ENCODE measurements at places on chromosomes 3 and 15.

- DNase-seq: peak; percentile 50
Measured at GRCh38 chr3:127786353-127787070, 35.8 kb downstream of the MGLL start.

GRCh38 chr3:143849854-143850549 lies 1.7 kb upstream of the SLC9A9 start:
- no peak for DNase-seq

- no peak for DNase-seq
Measured at GRCh38 chr3:49131040-49131439, 1.8 kb downstream of the LAMB2 start.

DNA sequence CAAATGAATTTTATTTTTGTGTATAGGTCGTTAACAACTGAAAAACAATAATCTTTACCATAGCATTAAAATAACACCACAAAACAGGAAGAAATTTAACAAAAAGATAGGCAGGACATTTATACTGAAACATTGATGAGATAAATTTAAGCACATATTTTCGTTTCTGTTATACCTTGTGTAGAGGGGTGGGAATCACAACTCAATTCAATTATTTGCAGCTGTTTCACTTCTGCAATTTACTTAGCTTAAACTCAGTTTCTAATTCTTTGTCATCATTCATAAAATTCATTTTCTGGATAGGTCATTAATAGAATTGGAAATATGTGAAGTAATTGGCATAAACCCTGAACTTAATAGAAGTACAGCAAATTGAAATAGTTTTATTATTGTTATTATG lies 42.3 kb downstream of the TP63 start:
- no peak for DNase-seq

- DNase-seq: no peak
Measured at GRCh38 chr3:12870942-12871341, 29.6 kb upstream of the RPL32 start.

DNA sequence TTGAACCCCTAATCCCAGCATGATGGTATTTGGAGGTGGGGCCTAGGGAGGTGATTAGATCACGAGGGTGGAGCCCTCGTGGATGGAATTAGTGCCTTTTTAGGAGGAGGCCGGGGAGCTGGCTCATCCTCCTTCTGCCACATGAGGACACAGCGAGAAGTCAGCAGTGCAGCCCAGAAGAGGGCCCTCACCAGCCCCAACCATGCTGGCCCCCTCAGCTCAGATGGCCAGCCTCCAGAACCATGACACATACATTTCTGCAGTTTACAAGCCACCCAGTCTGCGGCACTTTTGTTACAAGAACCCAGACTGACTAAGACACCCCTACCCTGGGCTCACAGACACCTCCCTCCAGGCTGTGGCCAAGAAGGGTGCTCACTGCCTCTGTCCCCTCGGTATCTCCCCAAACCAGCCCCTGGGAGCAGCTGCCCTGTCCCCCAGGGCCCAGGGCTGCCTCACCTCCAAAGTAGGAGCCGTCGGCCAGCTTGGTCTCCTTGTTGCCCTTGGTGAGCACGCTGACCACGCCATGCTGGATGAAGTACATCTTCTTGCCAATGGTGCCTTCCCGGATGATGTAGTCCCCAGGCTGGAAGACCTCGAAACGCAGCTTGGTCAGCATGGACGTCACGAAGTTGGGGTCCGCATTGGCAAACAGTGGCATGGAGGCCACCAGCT lies 44.1 kb downstream of the HCN4 start:
- no peak for DNase-seq

- DNase-seq: no peak
Measured at GRCh38 chr3:144583871-144584270, 612.2 kb downstream of the DIPK2A start.

- no peak for DNase-seq
Measured at GRCh38 chr15:41494922-41495735, 1.5 kb downstream of the ITPKA start.

DNA sequence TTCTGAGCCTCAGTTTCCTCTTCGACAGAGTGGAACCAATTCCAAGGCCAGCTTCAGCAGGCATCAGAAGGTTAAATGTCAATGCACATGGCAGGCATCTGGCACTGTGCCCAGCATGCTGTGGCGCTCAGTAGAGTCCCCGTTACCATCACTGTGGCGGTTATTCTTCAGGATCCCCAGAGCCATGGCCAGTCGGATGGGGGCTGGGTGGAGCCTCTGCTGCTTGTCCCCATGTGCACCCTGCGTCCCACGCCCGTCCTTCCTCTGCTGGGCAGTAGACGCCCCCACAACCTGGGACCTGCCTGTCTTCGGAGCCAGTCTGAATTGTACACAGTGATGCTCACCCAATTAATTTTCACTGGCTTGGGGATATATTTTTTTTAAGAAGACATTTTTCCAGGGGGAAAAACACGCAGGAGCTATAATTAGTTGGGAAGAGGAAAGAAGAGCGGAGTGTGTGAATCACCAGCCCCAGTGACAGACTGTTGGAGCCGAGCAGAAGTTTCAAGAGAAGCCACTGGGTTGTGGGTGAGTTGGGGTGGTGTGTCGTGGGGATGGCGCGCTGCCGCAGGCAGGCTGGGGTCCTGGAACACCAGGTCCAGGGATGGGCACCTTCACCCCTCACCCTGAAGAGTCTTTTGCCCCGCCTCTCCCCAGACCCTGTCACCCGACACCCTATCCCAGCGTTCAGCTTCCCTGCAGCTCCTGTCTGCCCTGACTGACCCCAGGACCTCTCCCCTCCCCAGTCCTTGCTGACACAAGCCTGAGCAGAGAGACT lies 26.8 kb upstream of the RPL29 start:
- DNase-seq: no peak

- no peak for DNase-seq
Measured at GRCh38 chr3:138950701-138951100, 3.7 kb downstream of the FOXL2NB start.

DNA sequence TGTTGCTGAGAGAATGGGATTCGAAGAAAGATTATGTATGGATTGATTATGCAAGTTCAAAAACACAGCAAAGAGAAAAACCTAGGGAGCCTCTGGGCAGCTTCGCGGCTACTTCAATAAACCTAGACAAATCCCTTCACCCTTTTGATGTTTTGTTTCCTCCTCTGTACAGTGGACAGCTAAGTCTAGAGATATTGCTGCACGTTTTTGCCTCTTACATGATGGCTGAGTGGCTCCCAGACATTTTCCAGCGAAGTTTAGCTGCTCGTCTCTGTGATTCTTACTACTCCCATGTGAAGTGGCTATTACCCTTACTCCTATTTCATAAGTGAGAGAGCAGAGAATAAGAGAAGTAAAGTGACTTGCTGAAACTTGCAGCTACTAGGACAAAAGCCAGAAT lies 695.0 kb upstream of the GRM7 start:
- no peak for DNase-seq

DNA sequence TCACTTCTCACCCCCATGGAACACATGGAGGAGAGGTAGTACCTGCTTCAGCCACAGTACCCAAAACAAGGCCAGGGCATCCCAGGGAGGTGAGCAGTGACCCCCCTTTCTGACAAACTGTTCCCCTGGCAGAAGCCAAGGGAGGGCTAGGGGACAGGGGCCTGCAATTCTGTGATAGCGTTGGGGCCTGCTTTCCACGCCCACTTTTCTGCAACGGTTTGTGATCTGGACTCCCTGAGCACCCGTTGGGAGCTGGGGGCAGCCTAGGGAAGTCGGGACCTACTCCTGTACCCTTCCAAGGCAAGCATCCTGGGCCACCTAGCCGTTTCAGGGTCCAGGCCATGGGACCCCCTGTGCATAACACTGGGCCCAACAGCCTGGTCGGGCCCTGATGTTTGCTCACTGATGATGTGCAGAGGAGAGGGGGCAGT lies 996 bp upstream of the DNAJA4 start:
- DNase-seq: no peak

GRCh38 chr3:51375571-51375970 lies 9.5 kb upstream of the MANF start:
- no peak for DNase-seq

- peak; percentile 88 for DNase-seq
Measured at GRCh38 chr3:44235604-44236484, 5.8 kb upstream of the TOPAZ1 start.

DNA sequence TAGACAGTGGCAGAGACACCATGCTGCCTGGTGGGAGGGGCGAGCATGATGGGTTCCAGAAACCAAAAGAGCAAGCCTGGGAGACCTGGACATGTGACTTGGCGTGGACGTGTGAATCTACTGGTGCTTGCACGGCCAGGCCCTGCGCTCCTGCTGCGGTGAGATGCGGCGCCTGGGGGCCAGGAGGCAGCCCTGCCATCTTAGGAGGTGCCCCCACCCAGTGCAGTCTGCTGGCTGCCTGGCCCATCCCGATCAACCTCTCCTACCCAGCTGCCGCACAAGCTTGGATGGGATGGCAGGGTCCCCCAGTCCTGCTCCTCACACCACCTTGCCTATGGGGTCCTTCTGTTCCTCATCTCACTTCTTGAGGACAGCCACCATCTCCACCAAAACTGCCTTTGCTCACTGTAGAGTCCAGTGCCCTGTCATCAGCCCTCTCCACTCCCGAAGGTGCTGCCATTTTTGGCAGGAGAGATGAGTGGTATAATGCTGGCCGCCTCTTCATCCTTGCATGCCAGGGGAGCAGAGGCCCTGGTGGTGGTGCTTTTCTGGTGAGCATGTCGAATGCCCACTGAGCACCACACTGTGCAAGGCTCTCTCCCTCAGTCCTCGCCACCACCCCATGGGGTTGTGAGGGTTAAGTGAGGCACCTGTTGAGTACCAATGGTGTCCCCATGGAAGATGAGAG lies 3.1 kb upstream of the ABTB1 start:
- no peak for DNase-seq

DNA sequence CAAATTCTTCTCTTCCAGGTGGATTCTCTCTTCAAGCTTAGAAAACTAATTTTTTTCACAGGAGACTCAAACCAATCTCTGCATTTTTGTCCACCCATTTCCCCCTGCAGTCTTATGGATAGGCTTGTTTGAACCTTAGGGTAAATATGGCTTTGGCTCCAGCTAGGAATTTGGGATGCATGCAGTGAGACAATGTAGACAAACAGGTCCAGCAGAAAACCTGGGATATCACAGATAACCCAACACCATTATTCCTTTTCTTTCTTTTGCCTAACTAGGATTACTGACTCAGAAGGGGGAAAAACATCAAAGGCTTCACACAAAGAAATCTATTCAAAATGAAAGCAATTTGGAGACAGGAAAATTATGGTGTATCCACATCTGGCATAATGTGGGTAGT lies 11.2 kb upstream of the SEMA5B start:
- no peak for DNase-seq

GRCh38 chr3:63343674-63344073 lies 65.6 kb downstream of the SYNPR start:
- DNase-seq: peak; percentile 95

DNA sequence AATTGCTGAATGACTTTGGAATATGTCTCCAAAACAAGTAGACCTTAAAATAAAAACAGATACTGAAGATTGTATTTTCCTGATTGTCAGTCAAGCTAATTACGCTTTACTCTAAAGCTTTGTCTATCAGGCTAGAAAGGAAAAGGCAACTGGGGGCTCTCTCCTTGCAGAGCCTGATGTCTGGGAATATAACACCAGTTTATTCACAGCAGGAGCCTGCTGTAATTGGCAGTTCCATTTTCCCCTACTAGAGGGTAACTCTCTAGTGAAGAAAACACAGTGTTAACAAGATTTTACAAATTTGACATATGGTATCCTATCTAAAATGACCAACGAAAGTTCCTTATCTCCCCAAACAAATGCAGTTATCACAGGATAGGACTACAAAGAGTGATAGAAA lies 158.8 kb downstream of the PDZRN3 start:
- no peak for DNase-seq

DNA sequence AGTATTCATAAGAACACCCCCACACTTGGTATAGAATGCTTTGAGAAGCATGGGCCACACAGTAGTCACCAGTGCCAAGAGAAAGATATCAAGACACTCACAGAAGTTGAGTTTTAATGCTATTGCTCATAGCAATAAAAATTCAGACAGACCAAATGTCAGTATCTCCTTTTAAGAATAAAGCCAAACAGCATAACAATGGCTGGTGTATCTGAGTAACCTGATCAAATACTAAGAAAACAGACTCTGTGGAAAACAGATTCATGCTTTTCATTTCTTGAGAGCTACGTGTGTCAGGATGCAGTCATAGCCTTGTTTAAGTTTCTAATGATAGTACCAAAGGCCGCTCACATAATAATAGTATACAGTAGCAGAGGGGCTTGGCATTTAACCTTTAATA lies 778.5 kb downstream of the MECOM start:
- DNase-seq: no peak

- no peak for DNase-seq
Measured at GRCh38 chr3:22091329-22091728, 340.3 kb upstream of the ZNF385D start.

- DNase-seq: no peak
Measured at GRCh38 chr3:9135930-9136525, 113.4 kb downstream of the SRGAP3 start.

DNA sequence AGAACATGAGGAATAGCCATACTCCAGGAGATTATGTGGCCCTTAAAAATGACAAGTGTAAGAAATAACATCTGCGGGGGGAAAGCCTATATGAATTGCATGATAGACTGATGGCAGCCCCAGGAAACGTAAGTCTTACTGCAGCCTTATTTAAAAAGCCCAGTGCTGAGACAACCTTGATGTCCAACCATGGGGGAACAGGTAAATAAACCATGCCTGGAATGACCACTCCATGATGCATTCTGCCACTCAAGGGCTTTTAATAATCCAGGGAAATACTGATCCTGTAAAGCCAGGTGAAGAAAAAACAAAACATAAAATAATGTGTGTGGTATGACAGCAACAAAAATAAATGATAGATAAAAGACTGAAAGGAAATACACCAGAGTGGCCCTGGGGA lies 46.5 kb upstream of the GRIP2 start:
- no peak for DNase-seq

GRCh38 chr15:38061856-38062649 lies 127.6 kb downstream of the TMCO5A start:
- no peak for DNase-seq

- no peak for DNase-seq
Measured at GRCh38 chr3:152313430-152313829, 44.7 kb downstream of the MBNL1 start.

- DNase-seq: no peak
Measured at GRCh38 chr15:83602021-83602420, 51.9 kb upstream of the ADAMTSL3 start.

GRCh38 chr3:8869613-8870012 lies 93.7 kb downstream of the RAD18 start:
- DNase-seq: no peak

- no peak for DNase-seq
Measured at GRCh38 chr15:69025320-69025719, 10.8 kb downstream of the NOX5 start.

GRCh38 chr3:127421943-127422662 lies 134.3 kb upstream of the PRR20G start:
- DNase-seq: no peak

DNA sequence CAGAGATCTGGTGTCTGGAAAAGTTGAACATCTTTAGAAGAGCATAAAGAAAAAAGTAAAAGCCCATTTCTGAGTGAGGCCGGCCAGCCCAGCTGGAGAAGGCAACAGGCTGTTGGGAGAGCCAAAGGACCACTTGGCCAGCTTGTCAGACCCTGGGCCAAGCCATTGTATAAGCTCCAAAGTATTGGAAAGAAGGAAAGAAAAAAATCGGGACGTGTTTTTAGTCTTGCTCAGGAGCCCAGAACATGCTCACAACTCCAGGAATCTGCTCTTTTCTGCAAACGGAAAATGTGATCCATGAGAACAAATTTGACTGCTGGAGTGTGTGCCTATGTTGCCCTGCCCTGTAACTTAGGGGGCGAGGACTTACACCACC lies 10.4 kb upstream of the CLPX start:
- no peak for DNase-seq

GRCh38 chr3:50418850-50419249 lies 59.5 kb upstream of the TMEM115 start:
- DNase-seq: peak; percentile 16

GRCh38 chr3:18767756-18768303 lies 342.7 kb upstream of the SATB1 start:
- no peak for DNase-seq
